ENCODE measurements at places on chromosomes 5 and 9.

- no peak for DNase-seq
Observed at GRCh38 chr5:66867618-66868322, 271.6 kb downstream of the MAST4 start.

DNA sequence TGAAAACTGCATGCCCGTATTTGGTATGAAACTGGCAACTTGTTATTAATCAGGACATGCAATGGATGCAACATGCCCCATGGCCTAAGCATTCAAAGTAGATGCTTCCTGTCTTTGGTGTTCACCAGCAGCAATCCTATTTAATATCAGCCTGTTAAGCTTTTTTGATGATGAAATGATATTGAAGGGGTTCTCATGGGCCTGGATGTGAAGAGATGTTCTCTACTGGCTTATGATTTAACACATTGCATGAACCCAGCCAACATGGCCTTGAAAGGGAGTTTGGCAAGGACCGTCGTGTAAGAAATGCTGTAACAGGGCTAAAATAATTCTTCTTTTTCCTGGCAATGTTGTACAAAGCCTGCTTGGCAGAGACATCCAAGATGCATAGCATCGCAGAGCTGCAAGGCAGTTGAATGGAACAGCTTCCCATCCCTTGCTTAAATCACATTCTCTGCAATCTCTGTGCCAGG is 111.2 kb downstream of the SMARCA2 start:
- no peak for DNase-seq

- DNase-seq: no peak
Observed at GRCh38 chr9:137721899-137722298, 103.1 kb downstream of the EHMT1 start.

DNA sequence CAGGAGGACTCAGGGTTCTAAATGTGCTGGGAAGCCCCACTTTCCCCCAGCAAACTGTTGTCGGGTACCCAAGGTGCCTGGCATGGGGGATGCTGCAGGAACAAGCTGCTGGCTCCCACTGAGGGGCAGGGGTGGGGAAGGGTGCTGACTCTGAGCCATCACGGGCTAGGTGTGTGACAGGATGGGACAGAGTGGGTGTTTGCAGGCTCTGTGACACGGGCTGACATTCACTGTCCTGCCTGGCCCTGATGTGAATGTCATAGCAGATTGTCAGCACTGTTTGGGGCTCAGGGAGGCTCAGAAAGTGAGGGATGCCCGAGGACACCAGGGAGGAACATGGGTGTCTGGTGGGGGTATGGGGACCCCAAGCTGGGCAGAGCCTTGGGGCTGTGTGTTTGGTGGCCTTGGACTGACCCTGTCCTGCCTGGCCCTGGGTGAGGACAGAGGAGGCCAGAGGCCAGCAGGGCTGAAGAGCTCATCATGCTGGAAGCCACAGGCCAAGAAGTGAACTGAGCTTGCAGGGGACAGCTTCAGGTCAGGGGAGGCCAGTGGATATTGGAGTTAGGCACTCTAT is 20.6 kb downstream of the WNK2 start:
- no peak for DNase-seq

- no peak for DNase-seq
Observed at GRCh38 chr9:77961541-77961940, 70.1 kb downstream of the GNAQ start.

DNA sequence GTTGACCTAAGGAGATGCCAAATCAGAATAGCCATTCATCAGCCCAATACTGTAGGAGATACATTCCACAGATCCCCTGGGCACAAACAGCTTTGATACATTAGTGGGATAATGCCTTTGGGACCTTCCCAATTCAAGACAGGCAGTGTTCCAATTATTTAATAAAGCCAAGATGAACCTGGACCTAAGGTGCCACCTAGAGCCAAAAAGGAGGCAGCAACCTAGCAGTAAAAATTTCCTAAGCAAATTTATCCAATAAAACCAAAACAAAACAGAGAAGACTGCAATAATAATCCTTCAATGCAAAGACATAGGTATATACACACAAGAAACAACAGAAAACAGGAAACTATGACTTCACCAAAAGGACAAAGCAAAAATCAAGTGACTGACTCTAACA is 253.0 kb downstream of the HINT1 start:
- no peak for DNase-seq

GRCh38 chr9:112508377-112508776 is 21.8 kb downstream of the KIAA1958 start:
- no peak for DNase-seq

GRCh38 chr5:176355400-176356178 is 6.0 kb downstream of the KIAA1191 start:
- no peak for DNase-seq

DNA sequence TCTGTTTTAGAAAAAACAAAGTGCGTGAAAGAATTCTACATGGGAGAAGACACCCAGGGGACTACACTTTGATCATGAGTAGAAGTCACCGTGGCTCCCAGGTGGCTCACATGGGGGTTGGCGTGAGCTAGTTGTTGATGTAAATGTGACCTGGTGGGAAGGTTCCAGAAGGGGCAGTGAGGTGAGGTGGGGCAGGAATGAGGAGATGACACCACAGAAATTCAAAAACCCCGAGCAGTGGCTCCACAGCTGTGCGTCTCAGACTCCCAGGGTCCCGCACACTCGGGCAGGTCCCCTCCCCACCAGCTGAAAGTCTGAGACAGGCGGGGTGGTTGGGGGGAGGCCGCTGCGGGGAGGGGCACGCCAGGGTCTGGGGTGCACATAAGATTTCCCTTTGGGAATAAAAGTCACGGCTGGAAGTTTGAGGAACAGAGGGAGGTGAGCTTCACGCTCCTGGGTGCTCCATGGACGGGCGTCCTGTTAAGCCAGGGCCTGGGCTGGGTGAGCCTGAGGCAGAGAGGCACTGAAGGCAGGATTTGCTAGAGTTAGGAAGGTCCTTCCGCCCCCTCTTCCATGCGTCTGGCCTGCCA is 29.9 kb downstream of the GLT6D1 start:
- DNase-seq: no peak

DNA sequence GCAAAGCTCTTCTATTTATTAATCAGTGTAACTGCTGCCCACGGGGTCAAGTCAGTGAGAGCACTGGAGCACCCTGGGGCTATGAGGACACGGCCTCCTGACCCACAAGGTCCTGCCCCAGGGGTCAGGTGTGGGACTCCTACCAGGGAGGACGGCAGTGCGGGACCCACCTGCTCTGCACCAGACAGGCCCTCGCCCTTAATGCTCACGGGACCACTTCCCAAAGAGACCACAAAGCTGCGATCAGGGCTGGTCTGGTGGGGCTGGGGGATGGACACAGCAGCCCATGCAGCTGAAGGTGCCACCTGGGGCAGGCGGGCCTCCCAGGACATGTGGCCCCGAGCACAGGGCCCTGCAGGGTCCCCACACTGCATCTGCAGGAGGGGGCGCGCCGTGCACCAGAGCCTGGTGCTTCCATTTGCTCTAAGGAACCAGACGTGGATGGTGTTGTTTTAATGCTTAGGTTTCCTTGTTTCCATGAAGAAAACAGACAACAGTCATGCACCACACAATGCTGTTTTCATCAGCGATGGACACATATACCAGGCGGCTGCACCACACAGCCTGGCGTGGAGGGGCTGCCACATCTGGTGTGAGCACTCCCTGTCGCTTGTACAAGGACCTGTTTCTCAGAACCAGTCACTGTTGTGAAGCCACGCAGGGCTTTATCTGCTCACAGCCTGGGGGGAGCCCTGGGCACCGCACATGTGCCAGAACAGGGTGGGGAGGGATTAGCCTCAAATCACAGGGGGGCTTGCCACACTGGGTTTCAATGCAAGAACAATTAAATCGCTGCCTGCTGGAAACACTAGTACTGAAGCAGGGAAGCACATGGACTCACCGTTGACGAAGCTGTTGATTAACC is 22.6 kb downstream of the CLPTM1L start:
- no peak for DNase-seq

- no peak for DNase-seq
Observed at GRCh38 chr5:111337133-111337532, 112.9 kb downstream of the CAMK4 start.

- DNase-seq: no peak
Observed at GRCh38 chr9:108163321-108164005, 673.9 kb upstream of the KLF4 start.

DNA sequence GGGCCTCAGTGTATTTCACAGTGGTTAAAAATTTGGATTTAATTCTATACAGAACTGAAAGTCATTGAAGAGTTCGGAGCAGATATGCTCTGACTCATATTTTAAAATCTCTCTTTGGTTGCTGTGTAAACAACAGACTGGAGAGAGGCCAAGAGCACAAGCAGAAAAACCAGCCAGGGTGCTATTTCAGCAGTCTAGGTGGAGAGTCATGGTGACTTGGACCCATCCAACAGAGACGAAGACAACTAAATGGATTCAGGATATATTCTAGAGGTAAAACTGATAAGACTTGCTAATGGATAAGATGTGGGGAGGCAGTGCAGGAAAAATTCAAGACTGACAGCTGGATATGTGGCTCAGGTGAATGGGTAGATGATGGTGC is 168.9 kb downstream of the MAPKAP1 start:
- DNase-seq: no peak

GRCh38 chr5:172200476-172200875 is 6.5 kb downstream of the EFCAB9 start:
- no peak for DNase-seq

DNA sequence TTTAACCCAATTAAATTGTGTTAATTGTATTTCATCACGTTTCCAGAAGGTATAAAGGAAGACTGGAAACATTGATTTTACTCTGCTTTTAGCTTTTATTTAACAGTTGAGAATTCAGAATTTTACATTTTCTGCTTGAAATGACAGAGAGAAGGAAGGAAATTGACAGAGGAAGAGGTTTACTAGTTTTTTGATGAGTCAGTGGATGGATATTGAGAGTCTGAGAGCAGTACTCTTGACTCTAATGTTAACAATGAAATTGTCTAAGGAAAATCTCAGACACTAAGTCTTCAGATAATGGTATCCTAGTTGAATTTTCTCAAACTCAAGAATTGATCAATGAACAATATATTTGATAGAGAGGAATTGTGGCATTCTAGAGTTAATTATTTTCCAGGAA is 60.6 kb downstream of the IPO11 start:
- DNase-seq: no peak

DNA sequence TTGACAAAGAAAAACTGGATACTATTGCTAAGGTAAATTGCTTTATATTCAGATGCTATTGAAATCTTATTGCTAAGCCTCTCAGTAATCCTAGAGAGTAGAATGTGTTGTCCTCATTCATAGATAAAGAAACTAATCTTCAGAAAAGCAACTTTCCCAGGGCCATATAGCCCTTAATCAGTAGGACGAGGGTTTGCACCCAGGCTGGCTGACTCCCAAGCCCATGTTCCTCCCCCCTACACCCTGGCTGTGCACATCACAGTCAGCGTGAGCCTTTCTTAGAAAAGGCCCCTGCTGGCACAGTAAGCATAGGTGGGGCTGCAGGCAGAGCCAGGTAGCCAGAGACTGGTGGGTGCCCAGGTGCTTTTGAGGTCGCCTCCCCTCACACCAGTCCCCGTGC is 15.8 kb upstream of the GLIPR2 start:
- no peak for DNase-seq

DNA sequence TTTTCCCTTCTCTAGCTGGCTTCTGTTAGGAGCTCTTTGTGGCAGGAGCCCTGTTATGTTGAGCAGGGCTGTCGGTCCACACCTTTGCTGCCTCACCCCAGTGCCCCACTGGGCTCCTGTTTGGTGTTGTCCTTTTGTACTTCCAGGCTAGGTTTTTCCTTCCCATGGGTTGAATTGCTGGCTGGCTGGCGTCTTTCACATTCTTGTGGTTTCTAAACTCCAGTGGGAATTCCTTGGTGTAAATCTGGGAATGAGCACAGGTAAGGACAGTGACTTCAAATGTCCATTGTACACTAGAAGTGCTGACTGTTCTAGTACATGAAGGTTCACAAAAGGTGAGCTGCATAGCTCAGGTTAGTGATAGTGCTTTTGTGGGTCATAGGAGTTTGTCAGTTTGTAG is 30.4 kb downstream of the RASGRF2 start:
- DNase-seq: no peak

- DNase-seq: no peak
Observed at GRCh38 chr5:114054594-114054993, 307.3 kb upstream of the KCNN2 start.

GRCh38 chr5:138961221-138961620 is 86.1 kb upstream of the LRRTM2 start:
- no peak for DNase-seq

GRCh38 chr5:74372051-74372450 is 268.5 kb downstream of the ENC1 start:
- no peak for DNase-seq

DNA sequence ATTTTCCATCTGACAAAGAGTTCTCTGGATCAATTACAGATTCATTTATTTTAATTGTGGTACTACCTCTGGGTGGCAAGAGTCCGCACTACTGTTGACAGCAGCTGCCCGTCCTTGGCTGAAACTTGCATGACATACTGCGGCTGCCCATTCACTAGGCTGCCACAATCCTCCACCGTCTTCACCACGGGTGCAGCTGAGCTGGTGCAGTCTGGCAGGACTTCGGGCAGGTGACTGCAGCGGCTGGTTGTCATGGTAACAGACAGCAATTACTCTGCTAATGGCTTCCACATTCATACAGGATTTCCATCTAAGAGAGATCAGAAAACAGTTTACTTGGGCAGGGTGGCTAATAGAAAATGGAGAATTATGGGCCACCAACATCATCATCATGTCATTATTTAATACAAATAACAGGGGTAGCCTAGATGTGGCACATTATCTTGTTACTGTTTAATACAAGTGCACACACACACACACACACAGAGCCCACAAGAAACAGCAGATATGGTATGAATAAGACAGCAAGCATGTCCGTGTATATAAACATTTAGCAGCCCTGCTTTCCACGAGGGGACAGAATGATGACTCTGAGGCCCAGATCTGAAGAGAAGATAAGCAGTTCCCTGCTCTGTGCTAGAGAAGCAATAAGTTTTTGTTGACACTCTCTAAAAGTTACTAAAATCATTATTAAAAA is 112.3 kb downstream of the MARCHF3 start:
- no peak for DNase-seq

- no peak for DNase-seq
Observed at GRCh38 chr5:2163060-2163856, 280.5 kb upstream of the IRX4 start.

Data from activated CD8-positive, alpha-beta memory T cell treated with anti-CD3 and anti-CD28 coated beads for 48 hours (primary cell).